ENCODE measurements at places on chromosomes 1 and 21.

GRCh38 chr1:180975551-180975950, 47.1 kb downstream of the STX6 start:
- no peak for DNase-seq

- DNase-seq, result no peak
These were observed 40.3 kb upstream of the COL18A1 start for GRCh38 chr21:45364468-45365185.

- no peak for DNase-seq
These were observed 123.9 kb upstream of the TMPRSS2 start for GRCh38 chr21:41631564-41632461.

DNA sequence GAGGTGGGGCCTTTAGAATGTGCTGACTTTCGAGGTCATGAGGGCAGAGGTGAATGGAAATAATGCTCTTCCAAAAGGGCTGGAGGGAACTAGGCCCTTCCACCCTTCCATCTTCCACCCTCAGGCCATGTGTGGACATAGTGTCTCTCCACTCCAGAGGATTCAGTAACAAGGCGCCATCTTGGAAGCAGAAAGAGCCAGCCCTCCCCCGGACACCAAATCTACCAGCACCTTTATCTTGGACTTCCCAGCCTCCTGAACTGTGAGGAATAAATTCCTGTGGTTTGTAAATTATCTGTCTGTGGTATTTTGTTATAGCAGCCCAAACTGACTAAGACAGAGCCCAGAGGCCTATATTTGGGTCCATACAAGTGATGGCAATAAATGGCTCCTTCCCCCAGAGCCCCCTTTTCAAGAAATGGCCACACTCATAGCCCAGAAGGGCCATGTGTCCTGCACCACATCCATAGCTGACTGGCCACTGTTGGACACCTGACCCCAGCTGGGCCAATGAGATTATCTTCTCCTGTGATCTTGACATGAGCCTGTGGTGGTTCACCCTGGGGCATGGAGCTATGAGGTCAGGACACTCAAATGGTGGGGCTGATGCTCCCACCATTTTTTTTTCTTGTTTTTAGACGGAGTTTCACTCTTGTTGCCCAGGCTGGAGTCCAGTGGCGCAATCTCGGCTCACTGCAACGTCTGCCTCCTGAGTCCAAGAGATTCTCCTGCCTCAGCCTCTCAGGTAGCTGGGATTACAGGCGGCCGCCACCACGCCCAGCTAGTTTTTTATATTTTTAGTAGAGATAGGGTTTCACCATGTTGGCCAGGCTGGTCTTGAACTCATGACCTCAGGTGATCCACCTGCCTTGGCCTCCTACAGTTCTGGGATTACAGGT, 114.9 kb downstream of the RRAGC start:
- no peak for DNase-seq

GRCh38 chr1:229271448-229272159, 693 bp downstream of the RAB4A start:
- no peak for DNase-seq

- no peak for DNase-seq
These were observed 104.1 kb downstream of the NEGR1 start for GRCh38 chr1:72178266-72178665.

GRCh38 chr1:203548892-203549291, 54.9 kb downstream of the OPTC start:
- DNase-seq, result no peak

- no peak for DNase-seq
These were observed 135.5 kb downstream of the SETD4 start for GRCh38 chr21:35924714-35925301.

DNA sequence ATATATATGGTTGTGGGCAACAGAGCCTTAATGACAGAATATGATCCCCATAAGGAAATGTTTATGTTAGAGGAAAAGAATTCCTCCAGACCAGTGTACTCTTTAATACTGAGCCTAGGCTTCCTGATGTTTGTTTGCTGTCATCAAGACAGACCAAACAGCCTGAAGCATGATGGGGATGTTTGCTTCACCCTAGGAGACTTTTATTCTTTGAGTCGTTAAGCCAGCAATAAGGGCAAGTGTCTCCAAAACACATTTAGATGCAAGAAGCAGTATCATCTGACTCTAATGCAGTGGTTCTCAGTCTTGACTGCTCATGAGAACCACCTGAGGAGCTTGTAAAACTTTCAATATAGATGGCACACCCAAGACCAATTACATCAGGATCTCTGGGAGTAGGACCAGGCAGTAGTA, 33.1 kb downstream of the UBE2U start:
- no peak for DNase-seq

- DNase-seq, result no peak
These were observed 40.2 kb downstream of the GPR161 start for GRCh38 chr1:168096296-168097165.

- DNase-seq, result no peak
These were observed 29.1 kb downstream of the NTPCR start for GRCh38 chr1:232979558-232979957.

GRCh38 chr1:2108213-2108876, 58.1 kb downstream of the PRKCZ start:
- DNase-seq, result no peak

- no peak for DNase-seq
These were observed 73.6 kb upstream of the COG2 start for GRCh38 chr1:230568676-230569075.
